Stomach (tissue), 19 donors: ENCODE measurements at places on chromosomes 7 and 10. TPM values are rescaled to one million over a fixed set of nuclear protein-coding genes. Genes with fewer than 3 reads are reported as not detected.

HTRA1 gene
- total RNA-seq, result 45.9 TPM

DNA sequence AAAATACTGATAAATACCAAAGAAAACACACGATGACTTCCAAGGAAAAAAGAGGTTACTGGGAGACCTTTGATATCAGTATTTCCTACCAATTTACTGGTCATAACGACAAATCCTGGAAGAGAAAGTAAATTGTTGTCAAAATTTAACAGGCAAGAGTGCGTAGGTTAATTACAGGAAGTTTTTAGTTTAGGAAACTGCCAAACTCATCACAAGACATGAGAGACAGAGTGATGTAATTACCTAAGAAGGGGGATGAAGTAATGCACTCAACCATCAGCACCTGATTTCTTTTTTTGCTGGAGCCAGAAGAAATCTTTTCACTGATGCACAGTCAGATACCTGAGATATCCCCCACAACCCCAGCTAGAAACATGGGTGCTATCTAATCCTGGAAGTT lies 16.8 kb downstream of the MACC1 start:
- H3K4me3 ChIP-seq, result no peak overlapping the region
- no peaks in the 10 kb centered on the region for H3K36me3 ChIP-seq
- H3K27ac ChIP-seq, result no peak overlapping the region
- H3K4me1 ChIP-seq, result peaks cover 13% of the 10 kb centered on the region

GRCh38 chr7:47185839-47186238 lies 396.1 kb downstream of the TNS3 start:
- H3K36me3 ChIP-seq, result no peaks in the 10 kb centered on the region
- no peak overlapping the region for H3K4me3 ChIP-seq
- no peak overlapping the region for H3K27ac ChIP-seq

GRCh38 chr10:59713196-59713821 lies 3.7 kb upstream of the SLC16A9 start:
- DNase-seq, result no peak
- H3K4me1 ChIP-seq, result peaks cover 20% of the 10 kb centered on the region
- H3K4me3 ChIP-seq, result no peak overlapping the region
- H3K27me3 ChIP-seq, result peaks cover 28% of the 10 kb centered on the region

DNA sequence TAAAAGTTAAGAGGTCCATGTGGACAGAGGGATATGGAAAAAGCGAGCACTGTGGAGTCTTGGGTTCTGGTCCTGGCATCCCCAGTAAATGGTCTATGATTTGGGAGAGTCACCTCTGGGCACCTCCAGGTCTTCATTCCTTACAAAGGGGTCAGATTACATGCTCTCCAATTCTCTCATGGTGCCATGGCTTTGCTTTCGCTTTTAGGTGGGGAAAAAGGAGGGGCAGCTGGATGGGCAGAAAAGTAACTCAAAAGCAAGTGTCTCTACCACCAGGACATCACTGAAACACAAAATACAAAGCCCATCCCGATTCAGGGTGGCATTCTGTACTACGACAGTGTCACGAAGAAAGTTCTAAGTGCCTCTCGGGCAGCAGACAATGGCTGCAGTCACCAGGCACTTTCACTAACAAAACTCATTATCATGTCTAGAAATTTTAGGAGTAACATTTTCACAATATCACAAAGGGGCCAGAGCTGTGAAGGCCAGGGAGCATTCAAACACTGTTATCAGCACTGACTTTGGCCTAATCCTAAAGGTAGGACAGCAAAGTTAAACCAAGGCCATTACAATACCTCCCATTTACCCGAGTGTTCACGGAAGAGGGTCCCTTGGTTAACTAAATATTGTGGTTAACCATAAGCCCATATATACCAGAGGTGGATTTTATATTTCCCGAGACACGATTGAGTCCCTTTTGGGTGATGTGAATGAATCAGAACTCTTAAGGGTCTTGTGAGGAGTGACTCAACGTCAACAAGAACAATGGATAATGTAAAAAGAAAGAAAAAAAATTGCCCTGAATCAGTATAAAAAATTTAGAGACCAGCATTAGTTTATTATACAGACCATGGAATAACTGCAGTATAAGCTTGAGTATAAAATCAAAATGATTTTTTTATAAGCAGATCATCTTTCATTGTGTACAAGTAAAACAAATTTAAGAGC lies 2.5 kb downstream of the PSAP start:
- no peak overlapping the region for H3K4me3 ChIP-seq
- H3K27me3 ChIP-seq, result no peaks in the 10 kb centered on the region
- no peak for DNase-seq
- peak overlapping the region; percentile 37 for H3K27ac ChIP-seq

DNA sequence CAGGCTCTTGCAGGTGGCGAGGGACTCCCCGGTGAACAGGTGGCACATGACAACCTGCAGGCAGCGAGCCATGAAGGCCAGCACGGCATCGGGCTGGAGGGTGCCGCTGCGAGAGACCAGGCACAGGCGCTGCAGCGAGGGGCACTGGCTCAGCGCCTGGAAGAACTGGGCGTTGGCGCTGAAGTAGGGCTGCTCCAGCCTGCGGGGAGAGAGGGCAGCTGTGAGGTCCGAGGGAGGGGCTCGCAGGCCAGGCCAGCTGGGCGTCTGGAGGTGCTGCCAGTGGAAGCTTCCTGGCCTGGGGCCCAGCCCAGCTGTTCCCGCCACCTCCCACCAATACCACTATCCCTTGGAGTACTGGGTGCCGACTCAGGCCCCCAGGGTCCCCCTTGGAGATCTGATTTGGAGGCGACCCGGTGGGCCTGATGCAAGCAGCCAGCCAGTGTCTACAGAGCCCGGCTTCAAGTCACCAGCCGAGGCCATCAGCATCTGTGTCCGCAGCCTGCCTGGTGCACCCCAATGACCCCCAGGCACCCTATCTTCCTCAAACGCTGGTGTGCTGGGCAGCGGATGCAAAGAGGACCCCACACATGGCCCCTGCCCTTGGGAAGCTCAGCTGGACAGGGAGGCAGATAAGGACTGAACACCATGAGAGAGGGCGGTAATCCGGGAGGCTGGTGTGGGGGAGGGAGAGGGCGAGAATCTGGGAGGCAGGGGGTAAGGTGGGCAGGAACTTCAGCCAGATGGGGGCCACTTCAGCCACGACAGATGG lies 67.8 kb upstream of the TNRC18 start:
- no peak overlapping the region for H3K4me3 ChIP-seq
- no peak overlapping the region for H3K27ac ChIP-seq
- no peaks in the 10 kb centered on the region for H3K27me3 ChIP-seq
- peak; percentile 62 for DNase-seq
- H3K36me3 ChIP-seq, result peaks cover 16% of the 10 kb centered on the region

DNA sequence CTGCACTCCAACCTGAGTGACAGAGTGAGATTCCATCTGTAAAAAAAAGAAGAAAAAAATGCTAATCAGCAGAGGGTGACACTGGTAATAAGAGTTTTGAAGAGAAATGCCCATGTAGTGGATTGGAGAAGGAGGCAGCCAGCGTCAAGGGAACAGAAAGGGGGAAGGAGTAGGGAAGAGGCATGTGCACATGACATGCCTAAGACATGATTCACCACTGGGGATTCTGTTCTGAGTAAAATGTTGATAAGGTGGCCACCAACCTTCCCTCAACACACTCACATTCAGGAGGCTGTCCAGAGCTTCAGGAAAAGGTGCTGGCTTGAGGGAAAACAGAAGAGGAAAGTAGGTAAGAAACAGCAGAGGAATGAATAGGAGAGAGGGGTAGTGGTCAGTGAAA lies 39.9 kb downstream of the AKR1D1 start:
- no peaks in the 10 kb centered on the region for H3K36me3 ChIP-seq
- no peaks in the 10 kb centered on the region for H3K27me3 ChIP-seq
- H3K4me1 ChIP-seq, result no peaks in the 10 kb centered on the region
- DNase-seq, result no peak
- H3K4me3 ChIP-seq, result no peak overlapping the region
- no peak overlapping the region for H3K27ac ChIP-seq

ANKRD1 gene
- total RNA-seq, result 0.87 TPM

DNA sequence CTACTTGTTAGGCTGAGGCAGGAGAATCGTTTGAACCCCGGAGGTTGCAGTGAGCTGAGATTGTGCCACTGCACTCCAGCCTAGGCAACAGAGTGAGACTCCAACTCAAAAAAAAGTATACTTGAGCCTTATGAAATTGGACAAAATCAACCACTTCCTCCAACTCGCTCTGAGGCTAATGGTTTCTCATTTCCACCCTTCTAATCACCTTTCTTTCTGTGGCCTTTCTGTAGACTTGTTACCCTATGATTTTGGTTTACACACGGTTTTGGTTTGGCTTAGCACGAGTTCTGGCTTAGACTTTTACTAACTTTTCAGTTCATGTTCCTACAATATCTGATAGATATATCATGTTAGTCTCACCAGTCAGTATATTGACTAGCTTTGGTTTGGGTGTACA lies 152.0 kb downstream of the PHTF2 start:
- no peak for DNase-seq
- peaks cover 5% of the 10 kb centered on the region for H3K36me3 ChIP-seq
- H3K4me1 ChIP-seq, result no peaks in the 10 kb centered on the region
- no peak overlapping the region for H3K27ac ChIP-seq

DNA sequence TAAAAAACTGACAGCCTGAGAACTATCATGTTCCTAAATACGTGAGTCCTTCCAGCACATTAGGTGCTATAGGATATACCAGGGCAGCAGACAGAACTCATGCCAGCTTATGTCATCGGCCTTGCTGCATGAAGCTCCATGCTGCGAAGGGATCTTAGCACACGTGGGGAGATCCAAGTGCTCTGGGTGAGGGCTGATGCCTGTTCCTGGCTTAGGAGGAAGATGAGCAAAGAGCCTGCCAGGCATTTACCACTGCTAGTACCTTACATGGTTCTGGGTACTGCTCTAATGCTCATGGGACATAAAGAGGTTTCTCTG lies 43.2 kb downstream of the SVIL start:
- H3K27ac ChIP-seq, result no peak overlapping the region
- no peaks in the 10 kb centered on the region for H3K36me3 ChIP-seq
- DNase-seq, result no peak
- peaks cover 62% of the 10 kb centered on the region for H3K4me1 ChIP-seq
- no peak overlapping the region for H3K4me3 ChIP-seq

GRCh38 chr7:52473756-52474155 lies 561.7 kb upstream of the POM121L12 start:
- peak; percentile 14 for DNase-seq
- H3K4me3 ChIP-seq, result no peak overlapping the region
- H3K36me3 ChIP-seq, result no peaks in the 10 kb centered on the region
- H3K27me3 ChIP-seq, result no peaks in the 10 kb centered on the region

DNA sequence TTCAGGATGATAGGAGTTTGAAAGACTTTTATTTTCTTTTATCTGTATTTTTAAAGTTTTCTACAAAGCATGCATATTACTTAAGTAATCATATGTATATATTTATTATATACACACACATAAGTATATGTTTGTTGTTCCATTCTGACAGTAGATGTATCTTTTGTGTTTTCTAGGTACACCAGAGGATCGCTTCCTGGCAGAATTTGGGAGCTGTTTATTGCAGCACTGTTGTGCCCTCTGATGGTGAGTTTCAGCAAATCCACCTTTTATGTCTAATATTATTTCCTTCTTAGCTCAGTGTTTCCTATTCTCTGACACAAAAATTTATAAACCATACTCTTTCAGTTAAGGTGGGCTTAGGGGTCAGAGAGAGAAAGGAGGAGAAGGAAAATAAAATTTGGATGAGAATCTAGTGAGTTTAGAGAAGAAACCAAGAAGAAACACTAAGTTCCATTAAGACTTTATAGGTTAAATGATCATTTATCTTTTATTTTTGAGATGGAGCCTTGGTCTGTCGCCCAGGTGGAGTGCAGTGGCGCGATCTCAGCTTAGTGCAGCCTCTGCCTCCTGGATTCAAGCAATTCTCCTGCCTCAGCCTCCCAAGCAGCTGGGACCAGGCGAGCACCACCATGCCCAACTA lies 59.2 kb upstream of the OIT3 start:
- DNase-seq, result peak; percentile 43
- H3K27me3 ChIP-seq, result no peaks in the 10 kb centered on the region
- no peak overlapping the region for H3K4me3 ChIP-seq
- H3K36me3 ChIP-seq, result peaks cover 12% of the 10 kb centered on the region

DNA sequence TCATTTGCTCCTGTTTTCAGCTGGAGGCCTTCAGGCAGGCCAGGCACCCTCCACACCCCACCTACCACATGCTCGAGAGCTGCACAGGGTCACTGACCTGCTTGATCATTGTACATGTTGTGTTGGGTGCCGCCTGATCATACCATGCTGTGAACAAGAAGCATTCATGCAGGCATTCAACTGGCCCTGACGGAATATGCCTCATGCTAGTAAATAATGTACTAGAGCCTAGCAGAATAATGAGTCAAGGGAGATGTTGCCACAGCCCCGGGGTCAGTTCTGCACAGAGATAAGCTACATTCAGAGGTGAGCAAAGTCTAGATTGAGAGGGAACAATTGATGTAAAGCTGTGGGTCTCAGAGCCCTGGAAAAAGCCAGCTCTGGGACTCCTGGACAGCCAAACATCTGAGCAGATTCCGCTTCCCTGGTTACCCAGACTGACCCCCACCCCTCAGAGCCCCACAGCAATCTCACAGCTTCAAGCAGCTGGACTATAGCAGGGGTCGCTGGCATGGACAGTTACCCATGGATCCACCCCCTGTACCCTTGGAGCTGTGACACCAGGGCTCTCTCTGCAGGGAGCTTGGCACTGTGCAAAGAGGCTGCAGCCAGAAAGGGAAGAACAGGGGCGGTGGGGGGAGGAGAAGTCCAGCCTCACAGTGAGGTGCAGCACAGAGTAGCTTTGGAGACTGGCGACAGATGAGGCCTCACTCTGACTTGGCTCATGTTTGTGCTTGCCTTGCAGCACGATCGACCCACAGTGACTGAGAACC lies 86.6 kb downstream of the FRMPD2 start:
- no peak overlapping the region for H3K27ac ChIP-seq
- no peaks in the 10 kb centered on the region for H3K27me3 ChIP-seq
- H3K4me3 ChIP-seq, result no peak overlapping the region
- H3K4me1 ChIP-seq, result no peaks in the 10 kb centered on the region
- DNase-seq, result no peak
- H3K36me3 ChIP-seq, result no peaks in the 10 kb centered on the region

GRCh38 chr10:59337201-59337652 lies 25.1 kb downstream of the FAM13C start:
- peaks cover 10% of the 10 kb centered on the region for H3K4me1 ChIP-seq
- H3K27ac ChIP-seq, result peak overlapping the region; percentile 46
- H3K4me3 ChIP-seq, result no peak overlapping the region
- H3K27me3 ChIP-seq, result no peaks in the 10 kb centered on the region
- no peaks in the 10 kb centered on the region for H3K36me3 ChIP-seq
- peak; percentile 77 for DNase-seq

DNA sequence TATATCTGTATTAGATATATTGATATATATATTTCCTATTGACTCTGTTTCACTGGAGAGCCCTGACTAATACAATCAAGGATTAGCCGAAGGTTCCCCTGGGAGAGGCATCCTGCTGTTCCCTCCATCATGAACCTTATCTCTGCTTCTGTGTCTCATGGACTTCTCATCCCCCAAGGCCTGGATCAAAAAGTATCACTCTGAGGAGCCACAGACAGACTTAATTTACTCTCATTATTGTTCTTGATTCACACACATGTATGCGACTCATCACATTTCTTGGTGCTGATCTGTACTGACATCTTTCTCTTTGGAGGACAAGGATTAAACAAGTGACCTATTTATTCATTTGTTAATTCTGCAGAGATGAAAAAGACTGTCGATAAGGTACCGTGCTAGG lies 550.2 kb downstream of the KCNMA1 start:
- H3K36me3 ChIP-seq, result peaks cover 20% of the 10 kb centered on the region
- DNase-seq, result no peak
- H3K27ac ChIP-seq, result no peak overlapping the region
- H3K4me3 ChIP-seq, result no peak overlapping the region
- peaks cover 10% of the 10 kb centered on the region for H3K4me1 ChIP-seq

GRCh38 chr7:103148131-103148993 lies 537 bp downstream of the NAPEPLD start:
- peak overlapping the region; percentile 67 for H3K4me3 ChIP-seq
- peaks cover 47% of the 10 kb centered on the region for H3K4me1 ChIP-seq
- no peaks in the 10 kb centered on the region for H3K27me3 ChIP-seq
- peak overlapping the region; percentile 94 for H3K27ac ChIP-seq
- DNase-seq, result peak; percentile 66
- H3K36me3 ChIP-seq, result no peaks in the 10 kb centered on the region
